ENCODE measurements at places on chromosomes 12 and 14. TPM values are rescaled to one million over a fixed set of nuclear protein-coding genes. Genes with fewer than 3 reads are reported as not detected.

DNA sequence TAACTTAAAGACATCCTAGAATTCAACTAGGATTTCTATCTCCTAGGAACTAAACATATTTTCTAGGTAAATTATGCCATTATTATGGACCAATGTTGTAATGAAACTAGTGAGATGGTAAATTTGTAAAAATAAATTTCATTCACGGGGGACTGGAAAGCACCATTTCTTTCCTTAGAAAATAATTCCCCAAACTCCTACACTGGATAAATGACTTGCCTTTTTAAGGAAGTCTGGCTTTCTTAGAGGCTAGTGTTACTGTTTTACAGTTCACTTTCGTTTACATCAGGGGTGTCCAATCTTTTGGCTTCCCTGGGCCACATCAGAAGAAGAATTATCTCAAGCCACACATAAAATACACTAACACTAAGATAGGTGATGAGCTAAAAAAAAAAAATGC lies 3.3 kb downstream of the SLC39A9 start:
- DNase-seq, result no peak

DNA sequence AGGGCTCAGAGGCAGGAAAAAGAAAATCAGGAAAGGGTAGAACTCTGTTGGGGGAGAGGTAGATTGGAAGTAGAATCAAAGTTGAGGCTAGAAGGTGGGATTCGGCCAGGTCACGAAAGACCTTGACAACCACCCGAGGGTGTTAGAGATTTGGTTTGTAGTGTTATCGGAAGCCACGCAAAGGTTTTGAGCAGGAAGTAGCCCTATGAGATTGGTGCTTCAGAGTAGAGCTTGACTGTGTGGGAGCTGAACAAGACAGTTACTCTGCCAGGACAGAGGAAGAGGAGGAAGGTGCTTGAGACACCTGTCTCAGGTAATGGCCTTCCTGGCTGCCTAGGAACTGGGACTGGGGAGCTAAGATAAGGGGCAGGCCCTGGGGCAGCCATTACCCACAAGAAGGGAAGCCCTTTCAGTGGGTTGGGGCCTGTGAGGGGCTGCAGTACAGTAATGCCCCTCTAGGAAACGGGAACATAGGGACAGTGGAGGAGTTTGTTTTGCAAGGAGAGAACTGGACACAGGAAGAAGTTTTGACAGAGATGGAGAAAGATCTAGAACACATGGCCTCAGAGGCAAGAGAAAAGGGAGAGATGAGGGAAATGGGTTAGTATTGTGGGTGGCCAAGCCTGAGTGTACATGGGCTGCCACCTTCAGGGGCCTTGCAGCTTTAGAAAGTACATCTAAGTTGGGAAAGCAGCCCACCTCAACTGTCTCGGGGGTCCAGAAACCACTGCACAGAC lies 73.5 kb downstream of the RIN3 start:
- no peak for DNase-seq

DNA sequence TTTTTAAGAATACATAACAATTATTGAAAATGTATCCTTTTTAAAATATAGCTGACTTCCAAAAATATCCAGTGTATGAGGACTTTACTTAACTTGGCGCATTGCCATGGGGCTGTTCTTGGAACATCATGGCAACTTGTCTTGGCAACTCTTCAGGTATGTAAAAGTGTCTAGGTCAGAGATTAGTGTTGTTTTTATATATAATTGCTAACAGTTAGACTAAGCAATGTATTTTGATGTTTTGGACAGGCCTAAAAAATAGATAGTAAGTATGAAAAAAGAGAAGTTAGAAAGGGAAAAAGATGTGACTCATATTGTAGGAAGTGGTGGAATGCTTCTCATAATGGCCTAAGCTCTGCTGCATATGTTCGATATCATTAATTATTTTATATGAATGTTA lies 70.9 kb downstream of the MON2 start:
- DNase-seq, result peak; percentile 48

GRCh38 chr14:90816681-90817436 lies 629 bp upstream of the TTC7B start:
- DNase-seq, result no peak

DNA sequence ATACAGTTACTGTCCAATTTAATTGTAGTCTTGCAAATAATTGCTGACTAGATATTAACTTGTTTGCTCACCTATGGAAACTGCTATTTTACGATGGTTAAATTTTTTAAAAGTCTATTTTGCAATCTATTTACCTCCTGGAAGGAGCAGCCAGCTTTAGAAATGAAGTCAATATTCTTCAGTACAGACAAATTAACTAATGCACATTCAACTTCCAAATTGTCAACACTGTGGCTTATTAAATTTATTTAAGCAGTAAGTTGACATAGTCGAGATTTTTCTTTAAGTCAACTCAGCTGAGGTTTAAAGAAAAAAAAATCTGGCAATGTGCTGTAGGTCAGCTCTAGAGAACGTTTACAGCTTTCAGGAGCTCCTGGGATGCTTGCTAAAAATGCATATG lies 221.2 kb downstream of the SSPN start:
- peak; percentile 28 for DNase-seq

DNA sequence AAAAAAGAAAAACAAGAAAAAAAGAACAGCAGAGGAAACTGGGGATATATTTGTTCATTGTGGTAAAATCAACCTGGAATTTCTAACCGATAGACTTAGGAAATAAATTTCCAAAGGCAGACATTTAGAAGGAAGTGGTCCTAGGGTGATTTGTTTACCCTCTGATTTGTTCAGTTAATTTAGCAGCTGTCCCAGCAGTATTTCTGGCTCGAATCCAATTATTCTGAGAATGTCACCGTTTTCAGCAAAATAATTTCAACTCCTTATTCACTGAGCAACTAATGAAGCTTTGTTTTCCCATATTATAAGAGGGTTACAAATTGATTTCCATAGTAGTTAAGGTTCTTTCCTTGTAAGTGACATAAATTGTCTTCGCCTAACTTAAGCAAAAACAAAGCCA lies 285.2 kb upstream of the SYT10 start:
- DNase-seq, result no peak

DNA sequence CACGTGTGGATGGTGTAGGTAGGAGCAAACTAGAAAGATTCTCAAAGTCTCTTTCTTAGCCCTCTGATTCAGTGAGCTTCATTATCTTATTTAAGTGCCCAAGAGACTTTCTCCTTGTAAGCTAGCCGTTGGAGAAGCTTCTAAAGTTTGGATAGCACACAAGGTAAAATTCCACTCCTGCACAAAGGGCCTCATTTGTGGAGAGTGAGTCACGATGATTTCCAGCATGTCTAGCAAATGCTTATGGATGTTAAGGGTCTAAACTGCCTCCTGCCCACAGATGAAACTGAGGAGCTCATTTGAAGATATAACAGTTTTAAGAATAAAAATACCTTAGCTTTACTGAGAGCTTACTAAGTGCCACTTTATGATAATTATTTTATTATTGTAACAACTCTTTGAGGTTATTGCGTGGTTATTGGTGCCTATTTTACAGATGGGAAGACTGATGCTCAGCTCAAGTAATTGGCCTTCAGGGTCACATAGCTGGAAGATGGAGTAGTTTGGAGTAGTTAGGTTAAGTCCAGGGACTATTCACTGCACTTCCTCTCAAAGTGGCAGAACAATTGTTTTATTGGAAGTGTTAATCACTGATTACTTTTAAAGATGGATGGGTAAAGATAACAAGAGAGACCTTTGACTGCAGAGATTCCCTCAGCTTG lies 78.7 kb upstream of the HIF1A start:
- no peak for DNase-seq

- no peak for DNase-seq
Measured at GRCh38 chr14:57816568-57817284, 49.2 kb downstream of the SLC35F4 start.

DNA sequence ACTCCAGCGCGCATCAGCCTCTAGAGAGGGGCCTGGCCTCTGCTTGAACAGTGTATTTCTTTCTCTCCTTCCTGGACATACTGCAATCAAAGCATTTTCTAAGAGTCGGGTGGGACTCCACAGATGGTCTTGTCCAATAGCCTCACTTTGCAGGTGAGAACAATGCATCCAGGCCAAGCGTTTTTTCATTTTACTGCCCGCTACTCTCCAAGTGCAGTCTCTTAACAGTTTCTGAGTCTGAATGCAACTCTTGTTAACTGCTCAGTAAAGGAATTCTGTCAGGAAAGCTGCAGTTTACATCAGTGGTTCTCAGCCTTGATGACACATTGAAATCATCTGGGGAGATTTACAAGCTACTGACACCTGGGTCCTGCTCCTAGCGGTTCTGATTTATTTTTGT lies 57.0 kb downstream of the IRF2BPL start:
- no peak for DNase-seq

DNA sequence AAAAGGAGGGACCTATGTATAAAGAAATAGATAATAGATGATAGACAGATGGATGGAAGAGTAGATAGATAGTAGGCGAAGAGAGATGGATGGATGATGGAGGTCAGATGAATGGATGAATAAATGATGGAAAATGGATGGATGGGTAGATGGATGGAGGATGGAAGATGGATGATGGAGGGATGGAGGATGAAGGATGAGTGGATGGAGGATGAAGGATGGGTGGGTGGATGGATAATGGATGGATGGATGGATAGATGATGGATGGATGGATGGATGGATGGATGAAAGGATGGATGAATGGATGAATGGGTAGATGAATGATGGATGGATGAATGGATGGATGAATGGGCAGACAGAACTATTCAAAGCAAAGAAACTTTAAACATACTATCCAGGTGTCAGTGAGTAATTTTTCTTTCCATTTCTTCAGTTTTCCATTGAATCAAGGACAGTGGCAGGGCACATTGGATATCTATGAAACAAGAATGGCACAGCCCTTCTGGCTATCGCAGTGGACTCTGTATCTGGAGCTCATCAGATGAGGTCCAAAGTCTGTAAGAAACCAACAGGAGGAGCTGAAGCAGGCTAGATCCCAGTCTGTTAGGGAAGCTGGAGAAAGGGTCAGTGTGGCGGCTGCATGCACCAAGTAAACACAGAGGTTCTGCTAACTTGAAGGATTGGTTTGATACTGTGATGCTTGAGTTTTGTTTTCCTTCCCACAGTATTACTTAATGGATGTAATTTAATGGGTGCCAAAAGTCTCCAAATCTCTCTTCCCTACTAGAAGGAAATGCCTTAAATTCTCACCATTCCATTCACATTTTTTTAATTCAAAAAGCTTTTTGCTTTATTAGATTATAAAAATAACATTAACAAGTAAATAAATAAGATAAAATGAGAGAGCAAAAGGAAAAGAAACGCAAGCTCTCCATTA lies 18.1 kb upstream of the MED13L start:
- DNase-seq, result peak; percentile 48

GRCh38 chr14:100709289-100710284 lies 17.1 kb upstream of the DLK1 start:
- DNase-seq, result peak; percentile 69

DNA sequence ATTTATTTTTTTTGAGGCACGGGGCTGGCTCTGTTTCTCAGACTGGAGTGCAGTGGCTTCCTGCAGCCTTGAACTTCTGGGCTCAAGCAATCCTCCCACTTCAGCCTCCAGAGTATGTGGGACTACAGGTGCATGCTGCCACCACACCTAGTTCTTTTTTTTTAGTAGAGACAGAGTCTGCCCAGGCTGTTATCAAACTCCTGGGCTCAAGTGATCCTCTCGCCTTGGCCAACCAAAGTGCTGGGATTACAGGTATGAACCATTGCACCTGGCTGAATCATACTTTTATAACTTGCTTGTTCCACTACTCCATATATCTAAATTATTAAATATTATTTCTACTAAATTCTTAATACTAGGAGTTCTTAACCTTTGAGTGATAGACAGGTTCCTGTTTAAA lies 111.6 kb downstream of the BTG1 start:
- DNase-seq, result no peak

- no peak for DNase-seq
Measured at GRCh38 chr14:60266021-60266937, 17.3 kb downstream of the PPM1A start.

- no peak for DNase-seq
Measured at GRCh38 chr14:35401422-35402265, 2.9 kb downstream of the NFKBIA start.

DNA sequence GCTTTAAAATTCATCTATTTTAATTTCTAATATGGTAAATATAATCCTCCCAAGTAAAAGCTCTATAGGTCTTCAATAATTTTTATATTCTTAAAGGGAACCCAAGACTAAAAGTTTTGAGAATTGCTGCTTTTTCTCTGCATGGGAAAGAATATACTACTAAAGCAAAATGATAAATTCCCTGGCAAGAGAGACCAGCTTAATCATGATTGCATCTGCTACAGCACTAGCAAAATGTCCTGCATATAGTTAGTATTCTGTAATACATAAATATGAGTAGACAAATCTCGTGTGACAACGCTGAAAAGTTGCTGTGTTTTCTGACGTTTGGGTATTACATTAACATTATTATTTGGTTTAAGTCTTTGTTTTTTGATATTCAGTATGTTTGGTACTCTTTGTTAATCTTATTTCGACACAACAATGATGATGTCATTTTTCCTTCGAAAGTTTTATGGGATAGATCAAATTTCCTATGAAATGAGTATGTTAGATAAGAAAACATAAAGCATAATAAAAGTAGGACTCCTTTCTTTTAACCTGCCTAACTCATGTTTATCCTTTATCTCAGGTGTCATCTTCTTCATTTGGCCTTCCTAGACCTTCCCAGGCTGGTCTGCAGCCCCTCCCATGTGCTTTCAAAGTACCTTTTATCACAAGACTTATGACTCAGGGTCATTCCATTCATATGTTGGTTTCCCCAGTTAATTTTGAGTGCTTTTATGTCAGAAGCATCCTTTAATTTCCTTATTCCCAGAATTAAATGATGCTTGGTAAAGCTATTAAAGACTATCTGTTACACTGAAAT lies 321.9 kb downstream of the RAD51B start:
- no peak for DNase-seq

GRCh38 chr12:118463677-118464076 lies 87.3 kb downstream of the SUDS3 start:
- DNase-seq, result no peak

DNA sequence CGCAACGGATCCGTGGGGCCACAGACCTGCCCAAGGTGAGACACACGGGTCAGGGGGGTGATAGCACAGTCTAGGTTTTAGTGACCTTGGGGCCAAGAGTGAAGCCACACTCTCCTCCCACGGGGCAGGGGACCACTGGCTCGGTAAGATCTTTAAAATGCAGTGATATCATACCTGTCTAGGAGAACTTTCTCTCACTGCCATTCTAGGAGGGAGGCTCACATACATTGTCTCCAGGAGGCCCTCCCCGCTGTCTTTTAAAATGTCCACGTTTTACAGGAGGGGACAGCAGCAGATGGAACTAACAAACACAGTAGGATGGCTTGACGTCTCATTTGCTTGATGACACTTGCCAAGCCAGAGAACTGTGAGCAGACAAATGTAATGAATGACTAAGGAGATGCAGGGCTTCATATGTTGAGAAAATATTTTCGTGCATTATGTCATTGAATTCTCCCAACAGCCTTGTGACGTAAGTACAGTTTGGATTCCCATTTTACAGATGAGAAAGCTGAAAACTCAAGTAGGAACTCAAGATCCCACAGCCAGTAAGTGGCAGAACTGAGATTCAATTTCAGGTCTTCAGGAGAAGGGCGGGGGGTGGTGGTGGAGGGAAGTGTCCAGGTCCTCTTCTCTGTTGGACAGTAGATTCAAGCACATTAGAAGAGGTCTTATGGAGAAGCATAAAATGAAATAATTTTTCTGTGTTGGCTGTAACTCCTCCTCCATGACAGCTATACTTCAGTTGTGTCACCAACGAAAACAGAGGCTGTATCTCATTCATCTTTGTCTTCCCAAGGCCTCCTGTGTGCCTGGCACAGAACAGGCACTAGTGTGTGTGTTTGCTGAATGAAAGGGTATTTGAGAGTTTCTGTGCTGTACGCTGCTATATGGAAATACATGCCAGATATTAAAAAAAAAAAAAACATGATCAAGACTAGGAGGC lies 2.1 kb downstream of the VASH1 start:
- peak; percentile 9 for DNase-seq

Gene DHH
- 0.16 TPM for polyA plus RNA-seq

Gene DACT1
- 1.7 TPM for polyA plus RNA-seq

Gene BAG5
- polyA plus RNA-seq, result 12.3 TPM

All from lung (tissue), 17 donors.